ENCODE measurements at places on chromosomes 13 and 19.

GRCh38 chr19:50906217-50906616 is 5.0 kb downstream of the KLK4 start:
- DNase-seq, result no peak

DNA sequence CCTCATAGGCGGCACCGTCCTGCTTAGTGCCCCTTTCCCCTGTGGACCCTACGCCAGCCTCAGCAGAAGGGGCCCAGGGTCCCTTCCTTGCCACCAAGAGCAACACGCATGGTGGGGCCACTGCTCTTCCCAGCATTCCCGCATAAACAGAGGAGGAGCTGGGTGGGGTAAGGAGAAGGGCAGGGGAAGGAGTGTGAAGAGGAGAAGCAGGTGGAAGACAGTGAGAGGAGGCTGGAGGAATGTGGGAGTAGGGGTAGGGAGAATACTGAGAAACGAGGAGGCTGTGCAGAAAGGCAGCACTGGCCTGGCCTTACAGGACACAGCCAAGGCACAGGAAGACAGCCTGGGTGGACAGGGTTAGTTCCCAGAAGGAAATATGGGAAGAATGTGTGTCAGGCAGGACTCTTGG is 43.9 kb downstream of the ZNF331 start:
- DNase-seq, result no peak

GRCh38 chr19:38714354-38714778 is 29.9 kb downstream of the CAPN12 start:
- DNase-seq, result no peak

GRCh38 chr13:30607908-30608307 is 9.8 kb upstream of the USPL1 start:
- DNase-seq, result peak; percentile 26

DNA sequence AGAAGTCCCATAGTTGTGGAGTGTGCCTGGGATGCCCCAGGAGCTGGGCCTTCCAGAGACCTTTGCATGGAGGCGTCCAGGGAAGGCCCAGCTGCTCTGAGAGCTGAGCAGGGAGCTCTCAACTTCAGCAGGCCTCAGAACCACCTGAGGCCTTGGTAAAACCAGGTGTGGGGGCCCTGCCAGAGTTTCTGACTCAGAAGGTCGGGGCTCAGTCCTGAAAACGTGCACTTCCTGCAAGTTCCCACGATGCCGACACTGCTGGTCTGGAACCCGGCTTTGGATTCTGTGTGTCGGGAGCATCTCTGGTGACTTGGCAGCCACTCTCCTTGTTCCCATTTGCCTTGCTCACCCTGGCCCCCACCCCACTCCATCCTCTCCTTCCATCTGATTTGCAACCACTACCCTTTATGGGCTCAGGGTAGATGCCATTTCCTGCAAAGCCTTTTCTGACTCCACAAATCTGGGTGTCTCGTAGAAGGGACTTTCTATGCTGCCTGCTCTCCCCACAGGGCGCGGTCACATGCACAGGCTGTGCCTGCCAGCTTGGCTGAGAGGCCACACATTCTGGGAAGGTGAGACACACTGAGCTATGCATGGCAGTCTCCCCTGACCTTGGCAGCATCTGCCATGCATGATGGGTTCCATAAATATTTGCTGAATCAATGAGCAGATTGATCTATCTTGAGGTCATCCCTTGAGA is 244.7 kb downstream of the COL4A1 start:
- DNase-seq, result no peak

GRCh38 chr13:37741536-37741935 is 128.0 kb downstream of the TRPC4 start:
- DNase-seq, result no peak

DNA sequence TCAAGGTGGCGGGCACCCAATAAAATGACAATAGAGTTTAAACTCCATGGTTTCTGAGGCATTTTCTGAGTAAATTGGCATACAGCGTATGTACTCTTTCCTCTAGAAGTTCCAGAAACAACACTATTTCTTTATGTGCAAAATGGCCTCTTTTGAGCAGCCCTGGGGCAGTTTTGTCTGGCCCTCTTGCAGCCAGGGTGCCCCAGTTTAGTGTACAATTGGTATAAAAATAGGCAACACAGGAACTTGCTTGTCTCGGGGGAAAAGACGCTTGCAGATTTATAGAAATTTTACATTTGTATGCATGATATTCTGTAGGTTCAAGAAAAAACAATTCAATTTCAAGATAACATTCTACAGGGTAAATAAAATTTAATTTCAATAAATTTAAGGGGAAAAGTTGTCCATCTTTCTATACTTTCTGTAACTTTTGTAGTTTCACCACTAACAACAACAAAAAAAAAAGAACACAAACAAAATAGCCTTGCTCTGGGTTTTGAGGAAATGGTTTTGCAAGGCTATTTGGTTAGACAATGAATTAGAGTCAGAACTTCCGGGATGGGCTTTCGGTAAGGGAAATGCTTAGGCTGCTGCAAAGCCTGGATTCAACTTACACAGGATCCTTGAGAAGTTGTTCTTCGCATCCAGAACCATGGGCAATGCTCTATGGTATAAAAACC is 45.3 kb downstream of the LRCH1 start:
- no peak for DNase-seq

GRCh38 chr13:85137516-85137915 is 661.7 kb downstream of the SLITRK6 start:
- DNase-seq, result no peak

- DNase-seq, result no peak
Observed at GRCh38 chr19:18649371-18650020, 12.7 kb downstream of the KLHL26 start.

- no peak for DNase-seq
Observed at GRCh38 chr13:59747529-59747928, 416.2 kb downstream of the DIAPH3 start.

GRCh38 chr13:48178126-48178525 is 54.9 kb upstream of the ITM2B start:
- no peak for DNase-seq

GRCh38 chr19:39613597-39613996 is 11.3 kb downstream of the LGALS13 start:
- DNase-seq, result no peak

- no peak for DNase-seq
Observed at GRCh38 chr19:18488403-18488723, 33.5 kb downstream of the ELL start.

DNA sequence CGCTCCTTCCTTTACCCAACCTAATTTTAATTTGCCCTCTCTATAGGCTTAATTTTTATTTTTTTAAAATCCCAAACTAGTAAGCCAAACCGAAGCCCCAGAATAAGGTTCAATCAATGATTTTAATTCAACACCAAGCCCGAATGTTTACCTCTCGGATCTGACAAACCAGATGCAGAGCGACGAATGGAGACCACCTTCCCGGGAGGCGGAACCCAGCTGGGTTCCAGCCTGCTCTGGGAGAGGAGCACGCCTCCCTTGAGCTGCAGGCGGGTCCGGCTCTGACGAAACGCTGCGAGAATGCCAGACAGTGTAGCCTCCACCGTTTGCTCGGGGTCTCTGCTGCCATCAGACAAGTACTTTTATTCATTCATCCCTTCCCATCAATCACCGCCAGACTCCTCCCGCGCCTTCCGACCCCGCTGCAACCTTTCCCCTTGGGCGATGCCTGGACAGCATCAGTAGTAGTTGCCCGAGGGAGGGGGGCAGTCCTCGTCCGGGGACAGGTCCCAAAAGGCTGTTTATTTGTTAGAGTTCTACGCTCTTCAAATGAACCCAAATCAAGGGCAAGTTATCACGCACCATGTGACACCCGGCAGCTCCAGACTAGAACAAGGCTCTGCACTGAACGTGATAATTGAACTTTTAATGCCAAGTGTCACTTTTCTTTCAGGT is 752 bp upstream of the EDNRB start:
- DNase-seq, result no peak
